Adrenal gland (tissue), 19 donors: ENCODE measurements at places on chromosomes 6 and 20. TPM values are rescaled to one million over a fixed set of nuclear protein-coding genes. Genes with fewer than 3 reads are reported as not detected.

DNA sequence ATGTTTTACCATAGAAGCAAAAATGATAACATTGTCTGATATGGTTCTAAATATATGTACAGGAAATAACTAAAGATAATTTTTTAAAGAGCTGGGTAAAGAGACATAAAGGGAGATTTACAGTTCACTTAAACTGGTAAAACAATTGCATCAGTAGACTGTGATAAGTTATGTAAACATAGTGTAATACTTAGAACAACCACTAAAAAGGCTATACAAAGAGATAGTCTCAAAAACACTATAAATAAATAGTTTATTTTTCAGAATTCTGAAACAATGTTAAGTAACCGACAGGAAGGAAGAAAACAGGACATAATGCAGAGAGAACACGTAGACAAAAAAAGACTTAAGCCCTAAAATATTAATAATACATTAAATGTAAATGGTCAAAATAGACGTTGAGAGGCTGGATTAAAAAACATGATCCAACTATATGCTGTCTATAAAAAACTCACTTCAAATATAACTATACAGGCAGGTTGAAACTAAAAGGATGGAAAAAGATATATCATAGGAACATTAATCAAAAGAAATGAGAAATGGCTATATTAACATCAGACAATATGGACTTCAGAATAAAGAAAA, 32.7 kb upstream of the ATXN1 start:
- DNase-seq: no peak
- no peak overlapping the region for H3K27ac ChIP-seq
- no peak overlapping the region for H3K4me3 ChIP-seq
- no peaks in the 10 kb centered on the region for H3K4me1 ChIP-seq

GRCh38 chr20:3706774-3707507, 5.5 kb downstream of the SIGLEC1 start:
- H3K4me1 ChIP-seq: no peaks in the 10 kb centered on the region
- no peak overlapping the region for H3K4me3 ChIP-seq
- H3K27ac ChIP-seq: no peak overlapping the region
- DNase-seq: peak; percentile 61
- no peaks in the 10 kb centered on the region for H3K27me3 ChIP-seq
- no peaks in the 10 kb centered on the region for H3K36me3 ChIP-seq

DNA sequence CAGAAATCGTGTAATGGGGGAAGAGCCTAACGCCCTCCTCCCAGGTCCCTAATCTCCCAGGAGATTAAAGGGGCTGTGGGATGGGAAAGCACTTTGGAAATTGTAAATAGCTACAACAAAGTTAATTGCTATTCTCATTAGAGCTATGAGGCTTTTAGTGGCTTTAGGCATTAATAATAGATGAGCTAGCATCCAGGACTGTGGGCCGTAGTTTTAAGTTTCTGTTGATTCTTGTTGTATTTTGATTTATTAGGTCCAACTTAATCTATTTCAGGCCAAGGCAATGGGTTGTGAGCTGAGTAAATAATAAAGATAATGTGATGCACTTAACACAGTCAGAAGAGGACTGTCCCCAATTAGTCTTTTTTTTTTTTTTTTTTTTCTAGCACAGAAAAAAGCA, 67.7 kb downstream of the ANKRD6 start:
- no peak overlapping the region for H3K27ac ChIP-seq
- H3K4me1 ChIP-seq: no peaks in the 10 kb centered on the region
- no peaks in the 10 kb centered on the region for H3K27me3 ChIP-seq
- DNase-seq: no peak
- H3K4me3 ChIP-seq: no peak overlapping the region
- H3K36me3 ChIP-seq: no peaks in the 10 kb centered on the region

DNA sequence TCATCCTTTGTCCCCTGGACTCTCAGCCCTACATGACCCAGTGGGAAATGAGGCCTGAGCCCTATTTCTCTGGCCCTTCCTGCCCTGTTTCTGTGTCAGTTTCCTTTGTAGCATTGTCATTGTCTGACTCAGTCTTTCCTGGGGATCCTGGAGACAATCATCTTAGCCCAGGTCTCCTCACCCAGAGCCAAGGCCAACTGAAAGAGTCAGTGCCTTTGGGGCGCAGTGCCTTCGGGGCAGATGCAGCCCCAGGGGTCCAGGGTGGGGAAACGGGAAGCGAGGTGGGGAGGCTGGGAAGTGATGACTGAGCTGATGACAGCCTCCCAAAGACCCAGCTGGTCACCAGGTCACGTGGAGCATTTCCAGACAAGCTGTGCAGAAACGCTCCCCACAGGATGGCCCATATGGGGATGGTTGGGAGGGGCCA, 93.3 kb upstream of the SULF2 start:
- H3K27me3 ChIP-seq: no peaks in the 10 kb centered on the region
- H3K36me3 ChIP-seq: no peaks in the 10 kb centered on the region
- no peak for DNase-seq
- H3K4me1 ChIP-seq: no peaks in the 10 kb centered on the region
- H3K4me3 ChIP-seq: no peak overlapping the region

DNA sequence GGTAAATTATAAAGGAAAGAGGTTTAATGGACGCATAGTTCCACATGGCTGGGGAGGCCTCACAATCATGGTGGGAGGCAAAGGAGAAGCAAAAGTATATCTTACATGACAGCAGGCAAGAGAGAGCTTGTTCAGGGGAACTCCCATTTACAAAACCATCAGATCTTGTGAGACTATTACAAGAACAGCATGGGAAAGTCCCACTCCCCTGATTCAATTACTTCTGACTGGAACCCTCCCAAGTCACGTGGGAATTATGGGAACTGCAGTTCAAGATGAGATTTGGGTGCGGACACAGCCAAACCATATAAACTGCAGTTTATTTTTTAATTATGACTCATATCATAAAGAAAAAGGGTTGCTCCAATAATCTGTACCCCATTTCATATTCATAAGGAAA, 22.3 kb upstream of the HLA-DQA2 start:
- no peak overlapping the region for H3K27ac ChIP-seq
- no peak overlapping the region for H3K4me3 ChIP-seq
- DNase-seq: no peak
- H3K27me3 ChIP-seq: no peaks in the 10 kb centered on the region
- H3K36me3 ChIP-seq: no peaks in the 10 kb centered on the region
- no peaks in the 10 kb centered on the region for H3K4me1 ChIP-seq

DNA sequence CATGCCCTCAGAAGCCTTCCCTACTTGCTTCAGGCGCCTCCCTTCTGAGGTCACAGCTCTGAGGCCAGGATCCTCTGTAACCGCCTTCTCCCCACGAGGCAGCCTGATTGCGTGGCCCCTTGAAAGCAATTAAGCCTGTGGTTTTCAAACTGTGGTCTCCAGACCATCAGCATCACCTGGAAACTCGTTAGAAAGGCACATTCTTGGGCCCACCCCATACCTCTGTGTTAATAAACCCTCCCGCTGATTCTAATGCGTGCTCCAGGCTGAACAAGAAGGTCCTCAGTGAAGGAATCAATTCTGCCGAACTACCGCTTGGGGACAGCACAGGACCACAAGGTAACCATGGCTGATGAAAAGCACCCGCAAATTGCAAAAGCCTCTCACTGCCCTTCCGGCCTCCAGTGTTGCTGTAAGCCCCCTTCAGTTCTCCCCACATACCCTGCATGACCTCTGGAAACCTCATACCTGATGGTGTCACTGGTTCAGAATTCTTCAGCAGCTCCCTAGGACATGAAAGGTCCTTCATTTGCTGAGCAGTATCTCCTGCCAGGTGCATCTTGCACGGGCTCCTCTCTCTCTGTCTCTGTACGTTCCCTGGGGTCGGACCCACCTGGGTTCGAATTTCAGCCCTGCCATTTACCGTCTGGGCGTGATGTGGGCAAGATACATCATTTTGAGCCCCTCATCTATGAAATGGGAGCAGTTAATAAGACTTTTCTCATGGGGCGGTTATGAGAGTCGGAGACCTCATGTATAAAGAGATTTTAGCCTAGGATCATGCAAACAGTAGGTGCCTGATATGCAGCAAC, 93.3 kb upstream of the RNF24 start:
- no peak overlapping the region for H3K27ac ChIP-seq
- DNase-seq: peak; percentile 86
- H3K36me3 ChIP-seq: no peaks in the 10 kb centered on the region

DNA sequence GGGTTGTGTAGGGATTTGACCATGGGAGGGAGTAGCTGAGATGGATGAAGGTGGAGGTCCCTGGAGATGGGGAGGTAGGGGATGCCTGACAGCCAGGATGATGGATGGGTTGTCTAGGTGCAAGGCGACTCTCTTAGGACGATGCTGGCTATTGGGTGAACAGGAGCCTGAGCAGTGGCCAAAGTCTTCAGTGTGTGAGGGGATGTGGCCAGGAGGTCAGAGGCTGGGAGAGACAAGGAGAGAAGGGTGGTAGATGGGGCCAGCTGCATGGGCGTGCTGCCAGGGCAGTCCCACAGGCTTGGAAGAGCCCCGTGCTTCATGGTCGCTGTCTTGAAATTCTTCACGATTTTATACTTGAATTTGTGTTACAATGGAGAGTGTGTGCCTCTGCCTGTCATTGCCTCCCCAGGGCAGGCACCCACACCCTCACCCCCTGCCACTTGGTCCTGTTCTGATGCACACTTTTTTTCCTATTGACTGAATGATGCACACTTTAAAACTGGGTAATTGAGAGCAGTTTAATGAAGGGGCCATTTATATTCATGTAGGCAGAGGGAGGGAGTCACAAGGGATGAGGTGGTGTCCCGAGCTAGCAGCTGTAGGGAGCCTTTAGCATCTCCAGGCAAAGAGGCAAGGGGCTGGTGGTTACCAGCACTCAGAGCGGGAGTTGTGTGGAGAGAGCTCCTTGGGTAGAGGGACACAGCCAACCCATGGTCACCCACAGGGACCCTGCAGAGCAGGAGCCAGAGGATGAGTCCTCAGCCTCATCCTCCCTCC, 120.7 kb downstream of the DHX35 start:
- H3K36me3 ChIP-seq: no peaks in the 10 kb centered on the region
- H3K4me1 ChIP-seq: no peaks in the 10 kb centered on the region
- H3K27ac ChIP-seq: no peak overlapping the region

GRCh38 chr20:39605908-39606307, 643.8 kb downstream of the DHX35 start:
- no peaks in the 10 kb centered on the region for H3K27me3 ChIP-seq
- no peak overlapping the region for H3K4me3 ChIP-seq
- no peaks in the 10 kb centered on the region for H3K36me3 ChIP-seq
- DNase-seq: no peak
- H3K27ac ChIP-seq: no peak overlapping the region
- no peaks in the 10 kb centered on the region for H3K4me1 ChIP-seq

DNA sequence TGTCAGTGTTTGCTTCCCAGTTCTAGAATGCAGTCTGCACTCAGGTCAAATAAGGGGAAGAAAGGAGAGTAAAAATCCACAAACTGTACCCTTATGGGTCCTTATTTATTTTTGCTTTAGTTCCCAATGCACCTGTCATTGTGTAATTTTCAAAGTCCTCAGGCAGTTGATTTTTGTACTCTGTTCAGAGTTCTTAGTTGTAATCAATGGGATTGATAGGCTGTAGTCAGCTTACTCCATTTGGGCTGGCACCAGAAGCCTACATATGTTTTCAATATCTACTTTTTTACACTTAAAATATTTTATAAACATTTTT, 18.6 kb downstream of the AIG1 start:
- H3K4me1 ChIP-seq: no peaks in the 10 kb centered on the region
- H3K4me3 ChIP-seq: no peak overlapping the region
- no peaks in the 10 kb centered on the region for H3K27me3 ChIP-seq
- DNase-seq: no peak
- no peaks in the 10 kb centered on the region for H3K36me3 ChIP-seq
- no peak overlapping the region for H3K27ac ChIP-seq

GRCh38 chr6:10368861-10369260, 46.0 kb downstream of the TFAP2A start:
- no peaks in the 10 kb centered on the region for H3K36me3 ChIP-seq
- no peak overlapping the region for H3K27ac ChIP-seq
- H3K27me3 ChIP-seq: no peaks in the 10 kb centered on the region
- DNase-seq: no peak
- no peaks in the 10 kb centered on the region for H3K4me1 ChIP-seq
- no peak overlapping the region for H3K4me3 ChIP-seq

GRCh38 chr6:157223511-157223910, 99.8 kb downstream of the TMEM242 start:
- H3K36me3 ChIP-seq: no peaks in the 10 kb centered on the region
- H3K4me3 ChIP-seq: no peak overlapping the region
- no peaks in the 10 kb centered on the region for H3K27me3 ChIP-seq

GRCh38 chr6:74870403-74870802, 335.4 kb downstream of the COL12A1 start:
- DNase-seq: no peak
- no peaks in the 10 kb centered on the region for H3K36me3 ChIP-seq
- no peaks in the 10 kb centered on the region for H3K27me3 ChIP-seq
- no peaks in the 10 kb centered on the region for H3K4me1 ChIP-seq

GRCh38 chr6:144423167-144423566, 138.0 kb downstream of the UTRN start:
- H3K4me1 ChIP-seq: no peaks in the 10 kb centered on the region
- no peak for DNase-seq
- no peaks in the 10 kb centered on the region for H3K36me3 ChIP-seq
- no peaks in the 10 kb centered on the region for H3K27me3 ChIP-seq
- H3K27ac ChIP-seq: no peak overlapping the region
- no peak overlapping the region for H3K4me3 ChIP-seq

GRCh38 chr6:160801418-160801817, 99.4 kb downstream of the PLG start:
- H3K4me1 ChIP-seq: no peaks in the 10 kb centered on the region
- no peak overlapping the region for H3K27ac ChIP-seq
- no peaks in the 10 kb centered on the region for H3K27me3 ChIP-seq
- H3K4me3 ChIP-seq: no peak overlapping the region

GRCh38 chr6:4128072-4128471, 7.3 kb downstream of the ECI2 start:
- DNase-seq: no peak
- H3K4me1 ChIP-seq: peaks cover 10% of the 10 kb centered on the region
- no peaks in the 10 kb centered on the region for H3K36me3 ChIP-seq
- no peak overlapping the region for H3K4me3 ChIP-seq

The PLN gene
- 7.0 TPM for total RNA-seq

The LY6G5B gene
- 2.3 TPM for total RNA-seq

The CCN2 gene
- 62.1 TPM for total RNA-seq

The ALDH8A1 gene
- total RNA-seq: 0.43 TPM

The PKIB gene
- 0.48 TPM for total RNA-seq

The PSMB9 gene
- 41.1 TPM for total RNA-seq

The MEI4 gene
- total RNA-seq: 1.4 TPM

The CD40 gene
- 6.0 TPM for total RNA-seq

The AGER gene
- 9.0 TPM for total RNA-seq

The EYA2 gene
- 2.1 TPM for total RNA-seq

The RHAG gene
- total RNA-seq: 0.27 TPM

The SLC22A1 gene
- 0.26 TPM for total RNA-seq

The PRICKLE4 gene
- 0.78 TPM for total RNA-seq

The FAM83D gene
- 4.5 TPM for total RNA-seq

The EFCAB8 gene
- total RNA-seq: not detected
